ENCODE measurements at places on chromosomes 2 and 18.

- no peak for DNase-seq
Observed at GRCh38 chr2:62425684-62426083, 80.3 kb downstream of the TMEM17 start.

- no peak for DNase-seq
Observed at GRCh38 chr2:26235089-26235488, 9.3 kb downstream of the HADHA start.

DNA sequence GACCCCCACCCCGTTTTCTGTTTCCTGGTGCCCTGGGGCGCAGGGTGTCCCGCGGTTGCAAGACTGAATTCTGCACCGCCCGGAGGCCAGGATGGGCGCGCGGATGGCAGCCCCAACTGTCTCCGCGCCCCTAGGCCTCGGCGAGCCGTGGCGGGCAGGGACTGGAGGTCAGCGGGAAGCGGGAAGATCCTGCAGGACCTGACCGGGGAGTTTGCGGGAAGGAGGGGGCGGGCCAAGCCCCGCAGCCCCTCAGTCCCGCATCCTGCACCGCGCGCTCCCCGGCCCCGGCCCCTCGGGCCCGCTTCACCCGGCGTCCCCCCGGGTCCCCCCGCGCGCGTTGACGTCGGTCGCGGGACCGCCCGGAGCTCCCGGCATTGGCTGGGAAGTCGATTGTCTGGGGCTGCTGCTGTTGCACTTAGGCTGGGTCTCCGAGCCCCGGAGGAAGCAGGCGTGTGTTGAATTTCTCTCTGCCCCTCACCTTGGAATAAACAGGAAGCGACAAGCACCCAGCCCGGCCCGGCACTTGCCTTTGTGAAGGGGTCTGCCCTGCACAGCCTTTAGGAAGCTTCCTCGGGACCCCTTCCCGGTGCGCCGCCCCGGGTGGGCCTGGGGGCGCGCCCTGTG, at the start of gene LDLRAD4:
Gene LDLRAD4, plus strand, starts transcription at position 393 of the 624 bp plus-strand sequence.
- no peak for DNase-seq

GRCh38 chr18:2641638-2642037, 13.9 kb upstream of the SMCHD1 start:
- peak; percentile 92 for DNase-seq

GRCh38 chr2:188349019-188349418, 57.3 kb downstream of the GULP1 start:
- no peak for DNase-seq

GRCh38 chr2:44570271-44570670, 208.5 kb downstream of the CAMKMT start:
- DNase-seq, result peak; percentile 7

GRCh38 chr2:211867845-211868451, 670.7 kb downstream of the ERBB4 start:
- peak; percentile 34 for DNase-seq

DNA sequence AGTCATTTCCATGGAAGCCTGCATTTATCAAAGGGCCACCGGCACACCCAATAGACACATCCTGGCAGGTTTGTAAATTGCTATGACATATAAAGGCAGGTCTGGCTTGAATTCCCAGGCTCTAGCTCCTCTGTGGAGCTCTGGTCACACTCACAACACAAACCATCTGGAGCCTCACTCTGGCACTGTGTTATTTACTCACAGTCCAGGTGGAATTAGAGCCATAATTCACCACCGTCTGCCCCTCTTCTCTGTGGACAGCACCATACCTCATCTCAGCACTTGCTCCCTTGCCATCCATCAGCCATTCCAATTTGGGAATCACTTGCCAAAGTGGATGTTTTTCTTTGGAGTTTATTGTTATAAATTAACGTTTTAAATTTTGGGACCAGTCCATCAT, 84.3 kb upstream of the OSR1 start:
- no peak for DNase-seq

DNA sequence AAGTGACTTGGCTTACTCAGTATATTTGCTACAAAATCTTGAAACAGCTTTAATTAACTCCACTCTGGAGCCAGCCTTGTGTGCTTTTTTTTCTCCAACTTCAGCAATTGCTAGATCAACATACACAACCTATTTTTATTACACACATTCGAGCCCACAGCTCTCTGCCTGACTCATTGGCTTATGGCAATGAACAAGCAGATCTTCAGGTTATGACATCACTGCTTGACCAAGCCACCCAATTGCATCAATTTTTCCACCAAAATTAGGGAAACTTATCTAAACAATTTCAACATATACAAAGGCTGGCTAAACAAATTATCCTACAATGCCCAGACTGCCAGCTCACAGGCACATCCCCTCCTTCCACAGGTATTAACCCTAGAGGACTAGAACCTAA, 39.6 kb upstream of the PDK1 start:
- no peak for DNase-seq

- DNase-seq, result no peak
Observed at GRCh38 chr18:44033144-44033701, 647.5 kb upstream of the SETBP1 start.

- DNase-seq, result no peak
Observed at GRCh38 chr2:143730155-143730952, 601.1 kb downstream of the ARHGAP15 start.

- DNase-seq, result no peak
Observed at GRCh38 chr2:120864981-120865380, 129.3 kb downstream of the GLI2 start.

DNA sequence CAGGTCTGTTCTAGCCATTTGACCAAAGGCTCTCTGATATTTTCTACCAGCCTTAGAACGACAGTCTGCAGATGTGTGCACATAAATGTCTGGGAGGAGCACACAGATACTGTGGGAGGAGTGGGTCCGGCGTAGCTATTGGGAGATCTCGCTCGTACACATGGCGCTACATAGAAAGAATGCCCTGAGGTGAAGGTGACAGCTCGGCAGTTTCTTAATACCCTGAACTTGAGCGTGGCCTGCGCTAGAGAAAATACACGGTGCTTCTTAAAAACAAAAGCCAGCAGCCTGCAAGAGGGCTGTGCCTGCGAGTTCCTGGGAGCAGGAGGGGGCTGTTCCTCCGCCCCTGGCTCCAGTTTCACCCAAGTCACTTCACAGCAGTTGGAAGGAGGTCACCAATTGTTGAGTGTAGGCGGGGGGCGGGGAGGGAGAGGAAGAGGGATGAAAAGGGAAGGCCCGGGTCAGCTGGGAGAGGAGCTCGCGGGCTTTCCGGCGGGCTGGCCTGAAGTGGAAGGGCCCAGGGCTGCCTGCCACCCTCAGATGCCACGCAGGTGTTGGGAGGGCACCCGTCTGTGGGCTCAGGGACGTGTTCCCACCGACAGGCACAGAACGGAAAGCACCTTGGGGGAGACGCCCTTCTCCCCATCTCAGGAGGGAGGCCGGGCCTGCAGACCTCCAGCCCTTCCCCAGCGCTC, 124.7 kb upstream of the ZNF516 start:
- no peak for DNase-seq

GRCh38 chr2:1941556-1941955, 197.2 kb upstream of the PXDN start:
- DNase-seq, result no peak

DNA sequence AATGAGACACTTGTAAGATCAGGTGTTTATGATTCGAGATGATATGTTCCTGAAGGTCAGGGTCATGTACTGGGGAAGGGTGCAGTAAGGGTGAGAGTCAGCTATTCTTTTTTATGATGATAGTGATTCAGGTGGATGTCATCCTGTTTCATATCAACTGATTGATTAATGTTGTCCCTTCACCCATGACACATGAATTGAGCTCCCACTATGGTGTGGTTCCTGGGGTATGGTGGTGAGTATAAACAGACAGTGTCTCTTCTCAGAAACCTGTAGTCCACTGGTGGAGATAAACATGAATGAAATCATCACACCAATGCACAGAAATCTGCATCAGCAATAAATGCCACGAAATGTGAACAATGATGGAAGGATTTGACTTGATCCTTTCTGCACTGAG, 37.4 kb upstream of the PAX8 start:
- no peak for DNase-seq

GRCh38 chr2:237558961-237559641, 7.3 kb upstream of the PRLH start:
- DNase-seq, result no peak

GRCh38 chr2:72271276-72271614, 123.6 kb upstream of the CYP26B1 start:
- DNase-seq, result no peak

DNA sequence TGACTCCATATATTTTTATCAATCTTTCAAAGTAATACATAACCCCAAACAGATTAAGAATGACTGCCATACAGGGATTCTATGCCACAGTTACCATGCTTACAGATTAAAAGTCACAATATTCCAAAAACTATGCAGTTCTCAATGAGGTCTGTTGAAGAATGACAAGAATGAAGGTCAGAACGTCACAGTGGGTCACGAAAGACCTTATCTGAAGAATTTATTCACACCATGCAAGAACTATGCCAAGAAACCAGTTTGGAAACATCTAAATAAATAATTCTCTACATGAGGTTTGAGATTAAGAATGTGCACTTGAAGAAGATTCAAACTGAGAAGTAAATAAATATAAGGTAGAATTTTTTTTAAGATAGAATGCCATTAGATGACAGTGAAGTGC, 253.3 kb downstream of the EXOC6B start:
- DNase-seq, result no peak

DNA sequence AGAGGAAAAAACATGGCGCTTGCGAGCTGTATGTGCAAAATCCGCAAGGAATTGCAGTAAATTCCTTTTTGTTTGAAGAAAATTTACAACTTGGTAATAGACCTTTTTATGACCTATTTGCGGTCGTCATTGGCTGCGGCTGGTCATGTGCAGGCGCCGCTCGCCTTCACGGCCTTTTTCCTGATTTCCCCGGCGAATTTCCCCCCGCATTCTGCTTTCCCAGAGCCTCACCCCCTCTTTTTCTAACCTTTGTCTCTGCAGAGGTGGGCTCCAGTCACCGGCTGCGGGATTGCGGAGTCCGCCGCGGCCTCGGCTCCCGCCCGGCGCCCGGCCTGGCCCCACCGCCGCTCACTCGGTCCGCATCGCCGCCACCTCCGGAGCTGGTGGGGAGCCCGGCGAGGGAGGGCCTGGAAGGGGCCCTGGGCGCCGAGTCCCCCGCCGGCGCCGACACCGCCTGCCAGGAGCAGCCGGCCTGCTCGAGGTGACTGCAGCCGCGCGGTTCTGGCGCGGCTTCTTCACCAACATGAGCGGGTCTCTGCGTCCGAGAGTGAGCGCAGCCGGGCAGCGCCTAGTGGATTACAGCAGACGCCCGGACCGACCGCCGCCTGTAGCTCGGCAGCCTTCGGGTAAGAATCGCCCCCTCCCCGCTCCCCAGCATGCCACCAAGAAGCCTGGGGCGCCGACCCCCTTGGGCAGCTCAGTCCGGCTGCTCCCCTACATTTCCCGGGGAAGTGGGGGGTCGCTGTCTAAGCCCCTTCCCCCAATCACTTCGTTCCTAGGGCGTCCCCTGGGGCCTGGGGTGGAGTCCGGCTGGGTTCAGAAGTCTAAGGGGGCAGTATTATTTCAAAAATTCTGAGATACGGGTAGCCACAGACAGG, 7.1 kb downstream of the HOXD8 start:
- DNase-seq, result no peak

- DNase-seq, result no peak
Observed at GRCh38 chr2:229856413-229856812, 65.4 kb downstream of the TRIP12 start.

GRCh38 chr18:72985686-72986085, 117.9 kb upstream of the NETO1 start:
- DNase-seq, result peak; percentile 86

DNA sequence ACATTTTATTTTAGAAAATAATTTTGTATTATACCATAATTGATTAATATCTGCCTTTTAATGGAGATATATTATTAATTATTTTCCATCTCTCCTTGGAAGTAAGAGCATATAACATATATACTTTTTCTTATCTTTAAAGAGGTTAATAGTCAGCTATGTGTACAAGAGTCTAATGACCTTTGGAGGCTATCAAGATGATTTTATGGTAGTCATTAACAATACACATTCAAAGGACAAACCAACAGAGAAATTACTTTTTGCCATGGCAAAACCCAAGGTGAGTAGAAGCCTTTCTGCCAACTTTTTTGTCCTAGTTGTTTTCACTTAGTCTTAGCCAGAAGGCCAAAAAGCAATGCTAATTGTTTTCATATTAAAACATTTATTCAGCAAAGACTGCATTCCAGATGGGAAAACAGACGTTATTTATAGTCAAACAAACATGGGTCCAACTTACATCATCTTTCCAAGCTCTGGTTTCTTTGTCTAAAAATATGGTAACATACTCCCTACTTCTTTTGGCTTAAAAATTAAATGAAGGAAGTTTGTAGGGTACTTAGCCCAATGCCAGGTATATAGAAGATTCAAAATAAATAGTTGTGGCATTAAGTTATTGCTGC, 9.6 kb upstream of the DYNC2LI1 start:
- DNase-seq, result no peak

GRCh38 chr2:195677884-195678283, 20.9 kb downstream of the SLC39A10 start:
- no peak for DNase-seq

GRCh38 chr2:73091164-73091563, 19.7 kb upstream of the SFXN5 start:
- no peak for DNase-seq

DNA sequence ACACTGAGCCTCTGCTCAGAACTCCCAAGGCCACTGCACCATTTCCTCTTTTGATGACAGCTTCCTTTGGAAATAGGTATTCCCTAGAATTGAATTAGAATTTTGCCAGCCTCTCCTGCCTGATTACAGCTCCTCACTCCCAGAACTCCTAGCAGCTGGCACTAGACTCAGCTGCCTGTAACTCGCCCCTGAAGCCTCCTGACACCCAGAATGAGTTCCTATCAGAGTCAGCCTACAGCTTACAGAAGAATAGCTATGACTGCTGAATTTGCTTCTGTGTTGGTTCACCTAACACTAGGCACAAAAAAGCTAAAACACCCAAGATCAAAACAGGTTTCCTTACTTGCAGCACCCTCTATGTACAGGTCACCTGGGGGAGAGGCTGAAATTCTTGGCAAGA, 108.2 kb upstream of the PTPRM start:
- no peak for DNase-seq

DNA sequence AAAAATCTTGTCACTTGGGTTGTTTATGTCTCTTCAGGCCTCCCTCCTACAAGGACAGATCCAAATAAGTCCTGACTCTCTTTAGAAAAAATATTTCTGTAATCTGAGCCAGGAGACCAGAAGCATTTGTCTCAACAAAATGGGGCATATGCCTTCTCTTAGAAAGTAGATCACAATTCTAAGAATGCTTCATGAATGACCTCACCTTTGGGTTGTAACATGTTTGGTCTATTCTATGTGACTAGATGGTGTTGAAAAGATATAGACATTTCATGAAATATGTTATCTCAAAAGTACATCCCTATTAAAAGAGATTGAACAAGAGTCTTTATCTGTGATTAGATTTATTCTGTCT, 159.0 kb upstream of the SETBP1 start:
- no peak for DNase-seq

Measured in MM.1S (cell line).